ENCODE measurements at places on chromosomes 11 and 22.

- DNase-seq: no peak
Measured at GRCh38 chr22:32083814-32084213, 40.8 kb downstream of the SLC5A1 start.

- no peak for DNase-seq
Measured at GRCh38 chr11:80196932-80197554, 756.2 kb upstream of the TENM4 start.

- no peak for DNase-seq
Measured at GRCh38 chr11:88231894-88232482, 56.7 kb upstream of the RAB38 start.

- DNase-seq: no peak
Measured at GRCh38 chr11:60367009-60367408, 11.3 kb upstream of the MS4A7 start.

DNA sequence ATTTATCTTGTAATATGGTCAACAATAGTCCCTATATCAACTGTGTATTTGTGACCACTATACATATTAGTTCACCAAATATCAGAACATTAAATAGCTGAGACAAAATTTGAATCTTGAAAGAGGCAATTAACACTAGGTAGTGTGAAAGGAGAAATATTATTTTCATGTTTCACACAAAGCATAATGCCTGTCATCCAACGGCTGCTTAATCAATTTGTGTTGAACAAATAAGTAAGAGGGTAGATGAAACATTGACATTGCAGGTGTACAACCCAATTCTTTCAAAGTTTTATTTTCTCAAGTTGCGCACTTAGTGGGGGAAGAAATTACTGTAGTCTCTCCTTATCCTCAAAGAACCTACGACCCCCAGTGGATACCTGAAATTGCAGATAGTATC, 3.4 kb upstream of the OR8I2 start:
- no peak for DNase-seq

DNA sequence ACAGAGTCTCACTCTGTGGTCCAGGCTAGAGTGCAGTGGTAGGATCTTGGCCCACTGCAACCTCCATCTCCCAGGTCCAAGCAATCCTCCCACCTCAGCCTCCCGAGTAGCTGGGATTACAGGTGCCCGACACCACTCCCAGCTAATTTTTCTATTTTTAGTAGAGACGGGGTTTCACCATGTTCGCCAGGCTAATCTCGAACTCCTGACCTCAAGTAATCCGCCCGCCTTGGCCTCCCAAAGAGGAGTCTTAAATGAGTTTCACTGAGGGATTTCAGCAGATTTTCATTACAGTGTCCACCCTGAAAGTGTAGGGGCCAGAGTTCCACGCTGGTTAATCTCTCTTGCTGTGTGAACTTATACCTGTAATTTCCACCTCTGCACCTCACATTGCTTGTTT, 412 bp upstream of the RPS3 start:
- no peak for DNase-seq

- no peak for DNase-seq
Measured at GRCh38 chr11:13030857-13031256, 21.7 kb downstream of the RASSF10 start.

DNA sequence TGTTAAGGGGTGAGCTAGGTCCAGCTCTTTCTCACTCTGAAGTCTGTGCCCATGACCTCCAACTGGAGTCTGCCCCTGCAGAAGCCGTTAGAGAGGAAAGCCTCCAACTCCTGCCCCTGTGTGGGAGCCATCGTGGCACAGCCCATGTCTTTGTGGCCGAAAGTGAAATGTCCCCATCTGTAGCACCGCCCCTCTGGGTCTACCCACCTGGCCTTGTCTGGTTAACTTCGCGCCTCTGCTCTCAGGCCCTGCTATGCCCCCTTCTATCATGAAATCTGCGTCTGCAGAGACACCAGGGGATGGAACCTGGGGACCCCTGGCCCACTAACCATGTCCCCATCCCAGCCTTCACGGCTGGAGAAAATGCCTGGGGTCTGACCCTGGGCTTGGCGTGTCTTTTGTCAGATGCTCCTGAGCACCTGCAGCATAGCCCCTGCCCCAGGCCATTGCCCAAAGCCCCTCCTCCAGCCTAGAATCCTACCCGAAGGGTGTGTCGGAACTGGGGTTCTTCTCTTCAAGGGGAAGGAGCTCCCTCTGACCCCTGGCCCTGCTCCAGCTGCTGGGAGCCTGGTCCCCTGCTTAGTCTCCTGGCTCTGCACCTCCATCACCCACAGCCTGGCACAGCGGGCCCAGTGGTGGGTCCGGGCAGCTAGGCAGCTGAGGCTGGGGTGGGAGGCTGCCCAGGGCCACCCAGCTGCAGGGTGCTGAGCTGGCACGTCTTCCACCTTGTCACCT, 35.8 kb upstream of the HMOX1 start:
- DNase-seq: no peak

DNA sequence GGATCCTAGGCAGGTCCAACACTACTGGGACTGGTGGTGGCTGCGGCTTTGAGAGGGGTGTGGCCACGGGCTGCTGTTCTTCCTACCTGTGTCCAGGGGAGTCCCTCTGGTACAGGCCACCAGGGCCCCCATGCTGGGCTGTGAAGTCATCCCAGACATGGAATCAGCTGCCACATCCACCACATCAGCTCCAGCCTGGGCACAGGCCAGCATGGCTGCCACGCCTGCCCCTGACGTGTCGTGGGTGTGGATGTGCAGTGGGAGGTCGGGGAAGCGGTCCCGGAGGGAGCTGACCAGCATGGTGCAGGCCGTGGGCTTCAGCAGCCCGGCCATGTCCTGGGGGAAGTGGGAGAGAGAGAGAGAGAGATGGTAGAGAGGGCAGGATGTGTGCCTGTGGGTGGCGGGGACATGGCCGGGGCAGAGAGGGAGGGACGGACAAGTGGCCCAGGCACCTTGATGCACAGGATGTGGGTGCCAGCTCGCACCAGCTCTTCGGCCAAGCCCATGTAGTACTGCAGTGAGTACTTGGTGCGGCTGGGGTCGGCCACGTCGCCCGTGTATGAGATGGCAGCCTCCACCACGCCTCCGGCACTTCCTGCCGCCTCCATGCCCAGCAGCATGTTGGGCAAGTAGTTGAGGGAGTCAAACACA, 6.2 kb upstream of the LRFN4 start:
- no peak for DNase-seq

GRCh38 chr11:86040919-86041850, 27.7 kb downstream of the PICALM start:
- no peak for DNase-seq

- DNase-seq: no peak
Measured at GRCh38 chr11:77747381-77747969, 73.0 kb downstream of the RSF1 start.

GRCh38 chr11:119441898-119442243, 18.9 kb upstream of the THY1 start:
- DNase-seq: no peak

DNA sequence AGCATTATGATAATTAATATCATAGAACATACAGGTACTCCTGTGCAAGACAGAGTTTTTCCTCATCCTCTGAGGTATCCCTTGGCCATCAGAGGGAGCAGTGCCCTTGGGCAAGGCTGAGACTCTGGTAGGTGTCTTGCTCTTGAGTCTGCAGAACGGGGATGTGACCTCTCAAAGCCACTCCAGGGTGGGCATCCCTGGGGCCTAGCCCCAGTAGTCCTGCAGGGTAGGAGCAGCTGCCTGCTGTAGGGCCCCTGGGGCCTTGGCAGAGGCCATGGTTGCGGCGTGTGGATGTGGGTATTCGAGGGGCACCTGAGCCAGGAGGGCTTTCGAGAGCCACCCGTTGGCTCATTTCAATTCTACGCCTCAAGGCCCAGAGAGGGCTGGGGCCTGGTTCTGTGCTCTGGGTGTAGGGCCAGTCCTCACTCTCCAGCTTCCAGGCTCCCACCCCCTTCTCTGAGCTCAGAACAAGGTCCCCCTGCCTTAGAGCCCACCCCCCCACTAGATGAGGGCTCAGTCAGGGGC, 7.7 kb upstream of the OMP start:
- DNase-seq: no peak

- DNase-seq: no peak
Measured at GRCh38 chr11:15726893-15727519, 612.3 kb downstream of the INSC start.

GRCh38 chr11:12556155-12556554, 118.1 kb upstream of the TEAD1 start:
- DNase-seq: no peak

DNA sequence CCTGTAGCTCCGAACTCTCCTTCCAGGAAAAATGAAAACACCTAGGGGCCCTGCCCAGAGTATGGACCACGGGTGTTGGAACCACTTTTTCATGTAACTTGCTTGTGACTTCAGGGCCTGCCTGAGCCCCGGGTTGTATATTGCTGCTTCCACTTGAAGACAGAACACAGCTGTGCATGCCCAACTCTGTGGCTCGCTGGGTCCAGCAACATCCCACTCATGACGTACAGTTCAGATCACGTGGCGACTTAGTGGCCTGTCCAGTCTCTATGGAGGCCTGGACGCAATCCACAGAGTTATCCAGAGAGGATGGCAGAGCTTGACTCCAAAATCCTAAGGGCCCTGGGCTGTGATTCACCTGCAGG, 6.8 kb downstream of the C11orf21 start:
- DNase-seq: no peak

DNA sequence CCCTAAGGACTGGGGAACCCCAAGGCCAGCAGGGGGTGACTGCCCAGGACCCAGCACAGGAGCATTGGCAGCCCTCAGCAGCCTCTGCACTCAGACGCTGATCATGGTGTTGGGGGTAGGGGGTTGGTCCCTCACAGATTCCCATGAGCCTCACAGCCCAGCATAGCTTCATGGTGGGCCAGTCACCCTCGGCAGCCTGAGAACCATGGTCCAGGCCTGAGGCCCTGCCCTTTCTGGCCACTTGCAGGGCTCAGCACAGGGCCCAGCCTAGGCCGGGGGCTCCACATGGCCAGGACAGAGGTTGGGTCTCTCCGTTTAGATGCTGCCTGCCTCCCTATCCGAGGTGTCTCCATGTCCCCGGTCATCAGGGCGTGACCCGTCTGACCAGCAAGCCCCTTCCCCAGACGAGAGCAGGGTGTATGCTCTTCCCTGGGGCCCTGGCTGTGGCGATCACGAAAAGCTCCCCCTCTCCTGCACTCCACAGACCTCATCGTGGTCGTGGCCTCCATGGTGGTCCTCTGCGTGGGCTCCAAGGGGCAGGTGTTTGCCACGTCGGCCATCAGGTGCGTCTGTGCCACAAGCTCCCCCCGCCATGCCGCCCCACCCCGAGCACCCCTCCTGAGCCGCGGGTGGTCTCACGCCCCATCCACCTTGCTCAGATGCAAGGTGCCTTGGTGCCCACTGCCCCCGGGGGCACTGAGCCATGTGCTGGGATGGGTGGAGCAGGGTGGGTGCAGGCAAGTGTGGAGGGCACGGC, 126.2 kb downstream of the KCNQ1 start:
- DNase-seq: no peak

- DNase-seq: no peak
Measured at GRCh38 chr22:42623756-42624441, 9.2 kb upstream of the POLDIP3 start.

DNA sequence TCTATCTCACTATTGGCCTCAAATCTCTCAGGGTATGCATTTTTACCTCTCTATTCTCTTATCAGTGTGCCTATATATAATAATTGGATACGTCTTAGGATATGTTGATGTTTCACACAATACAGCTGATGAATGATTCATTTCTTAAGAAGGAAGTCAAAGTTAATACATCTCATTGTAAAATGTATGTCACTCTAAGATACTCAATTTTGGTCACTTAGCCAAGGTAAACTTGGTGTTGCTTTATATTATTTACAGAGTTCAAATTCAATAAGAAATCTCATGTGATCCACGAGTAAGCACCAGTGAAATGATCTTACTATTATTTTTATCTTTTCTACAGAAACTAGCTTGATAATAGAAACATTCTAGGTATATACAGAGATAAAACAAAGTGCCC, 1266.5 kb downstream of the JRKL start:
- DNase-seq: no peak

GRCh38 chr11:60925868-60926267, 1.6 kb downstream of the TMEM132A start:
- peak; percentile 48 for DNase-seq

GRCh38 chr11:15189641-15190365, 75.1 kb downstream of the INSC start:
- DNase-seq: no peak

DNA sequence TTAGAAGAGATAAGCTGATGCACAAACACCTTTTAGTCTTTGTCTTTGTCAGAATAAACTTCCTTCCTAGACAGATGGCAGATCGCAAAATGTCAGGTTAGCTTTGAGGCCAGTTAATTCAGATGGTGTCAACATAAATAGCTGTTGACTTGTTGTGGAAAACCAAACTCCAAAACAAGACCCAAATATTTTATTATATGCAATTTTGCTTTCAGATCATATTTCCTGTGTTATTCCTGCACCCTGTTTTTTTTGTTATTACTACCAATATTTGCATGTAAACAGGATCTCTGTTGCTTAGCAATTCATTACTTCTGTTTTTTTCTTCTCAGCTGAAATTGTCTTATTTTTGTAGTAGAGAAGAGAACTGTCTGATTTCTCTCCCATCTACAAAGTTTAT, 316.0 kb downstream of the ETS1 start:
- no peak for DNase-seq

DNA sequence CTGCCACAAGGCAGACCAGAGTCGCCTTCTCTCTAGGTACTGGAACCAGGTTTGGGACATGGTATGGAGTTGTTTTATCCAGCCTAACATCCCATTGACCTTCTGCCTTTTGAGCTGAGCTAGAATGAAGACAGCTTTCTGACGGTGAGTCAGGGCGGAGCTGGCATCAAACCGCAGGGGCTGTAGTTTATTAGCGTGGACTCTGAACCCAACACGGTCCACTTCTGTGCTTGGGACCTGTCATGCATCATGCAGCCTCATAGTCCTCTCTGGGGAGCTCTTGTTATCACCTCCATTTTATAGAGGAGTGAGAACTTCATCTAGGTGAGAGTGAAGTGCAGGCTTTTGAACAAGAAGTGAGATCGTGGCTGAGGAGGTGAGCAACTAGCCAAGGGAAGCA, 8.3 kb downstream of the GAL3ST1 start:
- no peak for DNase-seq

DNA sequence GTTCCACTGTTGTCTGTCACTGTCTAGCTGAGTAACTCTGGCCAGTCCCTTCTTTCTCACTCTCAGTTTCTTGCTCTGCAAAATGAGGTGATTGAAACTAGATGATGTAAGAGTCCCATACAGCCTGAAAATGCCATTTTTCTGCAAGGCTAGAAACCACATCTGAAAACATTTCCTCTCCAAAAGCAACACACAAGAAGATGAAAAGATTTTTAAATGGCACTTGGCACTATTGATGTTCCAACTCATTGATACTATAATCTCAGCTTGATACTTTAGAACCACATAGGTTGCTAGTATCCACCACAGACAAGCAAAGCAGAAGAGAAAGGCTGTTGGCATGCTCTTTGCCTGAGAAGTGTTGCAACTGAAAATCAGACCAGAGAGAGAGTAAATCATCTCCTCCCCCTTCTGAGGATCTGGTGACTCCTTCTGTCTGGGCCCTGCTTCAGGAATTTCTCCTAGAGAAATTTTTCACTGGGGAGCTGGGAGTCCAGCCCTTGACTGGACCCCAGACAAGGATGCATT, 1217.9 kb downstream of the LRRC4C start:
- no peak for DNase-seq

Measured in kidney epithelial cell (primary cell).